ENCODE measurements at places on chromosomes 5 and 9.

- DNase-seq = no peak
Observed at GRCh38 chr5:87185838-87186237, 81.8 kb upstream of the RASA1 start.

GRCh38 chr9:130581766-130582165 is 2.4 kb downstream of the FUBP3 start:
- DNase-seq = no peak

DNA sequence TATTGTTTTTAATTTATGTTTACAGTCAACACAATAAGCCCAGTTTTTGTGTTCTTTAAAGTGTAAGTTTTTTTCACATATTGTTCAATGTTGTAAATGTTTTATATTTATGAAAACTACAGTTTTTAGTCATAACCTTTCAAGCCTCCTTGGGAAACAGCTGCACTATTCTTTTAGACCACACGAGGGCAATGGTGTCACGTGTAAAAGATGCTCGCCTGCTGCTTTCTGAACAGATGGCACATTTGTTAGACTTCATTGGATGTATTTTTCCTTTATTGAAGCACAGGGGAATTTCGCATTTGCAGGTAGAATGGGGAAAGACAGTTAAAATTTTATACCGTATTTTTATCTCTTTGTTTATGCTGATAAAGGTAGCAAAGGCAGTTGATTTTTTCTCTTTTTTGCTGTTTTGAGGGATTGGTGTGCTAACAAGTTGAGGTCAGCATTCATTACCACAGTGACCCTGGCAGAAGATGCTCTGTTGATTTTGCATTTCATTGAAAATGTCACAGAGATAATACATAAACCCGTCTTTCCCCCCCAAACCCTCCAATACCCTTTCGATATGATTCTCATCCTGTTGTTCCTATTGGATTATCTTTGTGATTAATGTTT is 59.0 kb downstream of the MAT2B start:
- DNase-seq = peak; percentile 6

DNA sequence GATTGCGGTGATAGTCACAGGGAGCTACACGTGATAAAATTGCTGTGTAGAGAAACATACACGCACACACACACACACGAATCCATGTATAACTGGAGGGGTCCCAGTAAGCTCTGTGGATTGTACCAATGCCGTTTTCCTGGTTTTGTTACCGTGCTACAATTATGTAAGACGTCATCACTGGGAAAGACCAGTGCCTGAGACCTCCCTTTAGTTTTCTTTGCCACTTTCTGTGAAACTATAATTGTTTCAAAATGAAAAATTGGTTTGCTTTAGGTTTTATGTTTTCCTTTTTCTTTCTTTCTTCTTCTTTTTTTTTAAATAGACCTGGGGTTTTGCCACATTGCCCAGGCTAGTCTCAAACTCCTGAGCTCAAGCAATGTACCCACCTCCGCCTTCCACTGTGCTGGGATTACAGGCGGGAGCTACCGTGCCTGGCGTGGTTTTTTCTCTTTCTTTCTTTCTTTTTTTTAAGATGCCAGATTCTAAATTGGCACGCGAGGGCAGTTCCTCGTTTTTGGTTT is 21.3 kb downstream of the OR2V2 start:
- no peak for DNase-seq

DNA sequence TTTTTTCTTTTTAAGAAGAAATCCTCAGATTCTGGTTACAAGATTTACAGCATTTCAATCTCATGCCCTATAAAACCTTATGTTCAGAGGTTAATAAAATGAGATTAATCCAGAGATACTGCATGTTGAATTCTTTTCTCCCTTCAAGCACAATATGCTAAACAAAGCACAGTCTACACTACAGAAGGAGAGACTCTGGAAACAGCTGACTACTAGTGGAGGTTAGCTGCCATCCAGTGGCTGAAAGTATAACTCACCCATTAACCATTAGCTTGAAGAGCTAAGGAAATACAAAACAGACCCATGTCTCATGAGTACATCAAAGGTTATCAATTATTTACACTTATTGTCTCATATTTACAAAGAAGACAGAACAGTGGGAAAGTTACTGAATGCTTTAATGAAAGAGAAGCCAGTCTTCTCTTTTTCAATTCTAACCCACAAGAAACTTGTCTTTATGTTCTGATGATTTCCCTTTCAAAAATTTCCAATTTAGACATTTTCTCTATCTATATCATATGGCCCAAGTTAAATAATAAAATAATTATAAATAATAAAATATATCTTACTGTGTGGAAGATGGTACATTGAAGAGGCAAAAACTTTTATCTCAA is 12.7 kb upstream of the DNAH5 start:
- peak; percentile 16 for DNase-seq

DNA sequence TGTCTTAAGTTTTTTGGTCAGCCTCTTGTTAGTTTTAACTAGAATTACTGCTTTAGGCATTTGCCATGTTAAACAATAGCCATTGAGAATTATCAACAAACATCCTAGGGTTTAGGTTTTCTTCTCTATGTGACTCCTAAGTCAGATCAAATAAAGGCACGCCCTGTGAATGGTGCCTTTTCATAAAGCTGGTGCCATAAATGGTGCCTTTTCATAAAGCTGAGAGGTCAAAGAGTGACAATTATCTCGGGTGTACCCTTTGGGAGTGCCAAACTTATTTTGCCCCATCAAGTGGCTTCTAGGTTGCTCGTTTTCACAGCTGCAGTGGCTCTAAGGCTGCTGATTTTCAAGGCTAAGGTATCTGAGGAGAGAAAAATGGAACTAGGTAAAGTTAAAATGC is 391.6 kb downstream of the DMRTA1 start:
- no peak for DNase-seq

GRCh38 chr9:81047280-81047679 is 642.1 kb downstream of the TLE1 start:
- DNase-seq = no peak

DNA sequence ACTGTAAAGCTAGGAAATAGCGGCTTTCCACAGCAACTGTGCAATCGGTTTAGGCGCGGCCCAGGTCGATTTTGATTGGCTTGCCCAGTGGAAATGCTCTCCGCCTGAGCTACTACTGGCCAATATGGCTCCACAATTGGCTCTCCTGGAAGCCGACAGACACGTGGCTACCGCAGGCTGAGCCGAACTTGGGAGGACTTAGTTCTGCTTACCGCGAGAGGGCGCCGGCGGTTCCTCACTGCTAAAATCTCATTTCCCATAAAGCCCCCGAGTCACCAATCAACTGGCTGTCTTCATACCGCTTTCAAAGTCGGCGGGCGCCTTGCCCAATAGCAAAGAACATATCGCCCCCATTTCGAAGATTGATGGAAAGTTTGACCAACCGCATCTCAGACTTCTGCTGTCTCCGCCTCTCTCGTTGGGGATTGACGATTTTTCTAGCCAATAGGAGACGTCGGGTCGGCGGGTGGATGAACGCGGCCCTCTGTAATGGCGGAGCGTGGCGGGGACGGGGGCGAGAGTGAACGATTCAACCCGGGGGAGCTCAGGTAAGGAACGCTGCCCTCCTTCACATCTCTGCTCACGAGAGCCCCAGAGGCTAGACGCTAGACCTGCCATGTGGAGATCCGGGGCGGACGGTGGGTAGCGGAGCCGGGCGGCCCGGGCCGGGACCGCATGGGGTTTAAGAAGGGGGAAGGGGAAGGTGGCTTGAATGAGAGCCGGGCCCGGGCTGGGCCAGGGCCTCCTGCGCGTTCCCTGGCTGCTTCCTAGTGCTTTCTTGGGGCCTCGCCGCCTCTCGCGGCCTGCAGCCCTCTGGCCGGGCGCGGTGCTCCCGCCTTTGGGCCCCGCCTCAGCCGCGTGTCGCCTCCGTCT is at the start of gene TCERG1:
TSS of gene TCERG1 (plus strand) at position 473 of the 873 bp plus-strand sequence. CDS start at position 490, 17 bp downstream.
- DNase-seq = peak; percentile 80

GRCh38 chr5:11596185-11596584 is 308.1 kb downstream of the CTNND2 start:
- no peak for DNase-seq

DNA sequence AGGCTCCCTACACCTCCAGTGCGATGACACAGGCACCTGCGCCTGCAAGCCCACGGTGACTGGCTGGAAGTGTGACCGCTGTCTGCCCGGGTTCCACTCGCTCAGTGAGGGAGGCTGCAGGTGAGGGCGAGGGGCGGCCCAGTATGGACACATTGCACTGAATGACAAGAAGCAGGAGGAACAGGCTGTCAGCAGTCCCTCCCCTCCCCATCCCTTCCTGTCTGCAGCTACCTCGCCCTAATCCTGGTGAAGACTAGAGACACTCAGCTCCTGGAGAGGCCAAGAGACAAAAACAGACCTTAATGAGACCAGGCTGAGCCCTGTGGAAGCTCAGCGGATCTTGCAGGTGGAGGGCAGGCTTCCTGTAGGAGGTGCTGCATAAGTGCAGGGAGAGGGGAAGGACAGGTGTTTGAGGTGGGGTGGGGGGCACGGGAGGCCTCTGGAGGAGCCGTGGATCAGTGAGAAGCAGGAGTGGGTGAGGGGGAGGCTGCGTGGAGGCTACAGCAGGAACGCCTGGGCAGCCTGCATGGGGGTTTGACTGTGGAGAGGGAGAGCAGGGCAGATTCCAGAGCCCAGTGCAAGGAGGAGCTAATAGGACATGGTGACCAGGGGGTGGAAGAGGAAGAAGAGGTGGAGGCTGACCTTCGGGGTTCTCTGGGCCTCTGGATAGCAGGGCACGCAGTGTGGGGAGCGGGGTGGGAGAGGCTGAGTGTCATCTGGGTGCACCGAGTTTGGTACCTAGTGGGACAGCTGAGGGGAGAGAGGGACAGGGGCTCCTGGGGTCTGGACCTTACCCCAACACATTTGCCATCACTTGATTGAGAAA is 30.4 kb downstream of the LAMC3 start:
- no peak for DNase-seq

GRCh38 chr5:98933445-98934072 is 4.8 kb upstream of the CHD1 start:
- DNase-seq = no peak

DNA sequence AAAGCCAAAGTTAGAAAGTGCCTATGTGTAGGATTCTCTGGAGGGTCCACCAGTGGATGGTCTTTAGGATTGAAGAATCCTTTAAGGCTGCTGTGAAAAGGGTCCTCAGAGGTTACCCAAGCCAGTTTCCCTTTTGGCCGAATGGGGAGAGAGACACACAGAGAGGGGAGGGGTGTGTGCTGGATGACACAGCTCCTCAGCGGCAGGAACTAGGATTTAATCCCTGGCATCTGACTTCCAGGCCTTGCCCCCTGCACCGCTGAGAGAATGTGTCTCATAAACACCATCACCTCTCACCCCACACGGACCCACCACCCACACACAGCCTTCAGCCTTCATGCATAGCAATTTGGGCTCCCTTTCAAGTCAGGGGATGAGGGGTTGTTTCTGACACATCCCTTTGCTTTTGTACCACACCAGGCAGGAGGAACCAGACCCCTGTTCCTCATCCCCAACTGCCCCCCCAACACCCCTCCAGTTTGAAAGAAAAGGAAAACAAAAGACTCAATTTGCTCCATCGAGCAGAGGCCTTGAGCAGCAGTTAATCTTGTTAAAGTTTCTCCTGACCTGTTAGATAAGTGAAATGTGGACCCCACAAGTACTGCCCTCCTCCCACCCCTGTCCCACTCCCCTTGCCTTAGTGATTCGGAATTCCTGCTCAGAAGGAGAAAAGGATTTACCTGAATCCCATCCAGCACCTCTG is 4.0 kb downstream of the PAPPA start:
- no peak for DNase-seq

DNA sequence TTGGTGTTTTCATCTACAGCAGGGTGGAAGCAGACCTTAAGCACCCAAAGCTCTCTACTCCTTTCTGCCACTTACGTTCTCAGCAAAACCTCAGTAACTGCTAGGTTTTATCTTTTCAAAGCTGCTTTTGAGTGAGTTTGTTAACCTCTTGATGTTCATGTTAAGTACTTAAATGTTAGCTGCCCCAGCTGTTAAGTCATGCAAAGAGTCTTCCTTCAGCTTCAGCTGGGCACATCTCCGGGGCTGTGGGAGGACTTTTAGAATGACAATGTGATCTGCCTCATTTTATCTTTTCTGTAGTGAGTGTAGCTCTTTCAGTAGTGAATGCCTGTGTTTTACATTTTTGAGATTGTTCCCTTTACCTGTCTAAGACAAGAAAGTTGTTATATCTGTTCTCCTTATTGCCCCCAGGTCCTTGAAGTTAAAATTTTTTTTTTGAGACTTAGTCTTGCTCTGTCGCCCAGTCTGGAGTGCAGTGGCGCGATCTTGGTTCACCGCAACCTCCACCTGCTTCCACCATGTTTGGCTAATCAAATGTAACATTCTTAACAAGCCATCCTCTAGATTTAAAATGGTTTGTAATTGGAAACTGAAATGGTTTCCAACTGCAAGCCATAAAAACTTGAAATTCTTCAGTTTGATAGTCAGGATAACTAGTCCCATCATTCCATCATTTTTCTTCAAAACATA is 19.6 kb downstream of the KDM4C start:
- no peak for DNase-seq

GRCh38 chr9:123036893-123037545 is 3.6 kb downstream of the GPR21 start:
- DNase-seq = no peak

GRCh38 chr9:109313351-109313750 is 7.5 kb downstream of the EPB41L4B start:
- DNase-seq = no peak

DNA sequence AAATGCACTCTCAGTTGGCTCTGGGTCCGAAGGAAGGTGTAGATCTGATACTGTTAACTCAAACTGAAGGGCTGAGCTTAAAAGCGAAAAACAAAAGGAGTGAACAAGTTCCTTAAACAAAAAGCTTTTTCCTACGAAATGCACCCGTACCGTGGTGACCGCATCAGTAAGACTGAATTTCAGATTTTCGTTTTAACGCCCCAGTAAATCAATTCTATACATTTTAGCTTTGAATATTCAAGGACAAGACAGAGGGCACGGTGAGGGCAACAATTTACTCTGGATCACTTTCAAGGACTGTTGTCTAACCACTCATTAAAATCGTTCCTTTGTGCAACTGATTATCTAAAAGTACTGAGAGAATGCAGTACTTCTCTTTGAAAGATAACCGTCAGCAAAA is 1.9 kb downstream of the HOMER1 start:
- no peak for DNase-seq

DNA sequence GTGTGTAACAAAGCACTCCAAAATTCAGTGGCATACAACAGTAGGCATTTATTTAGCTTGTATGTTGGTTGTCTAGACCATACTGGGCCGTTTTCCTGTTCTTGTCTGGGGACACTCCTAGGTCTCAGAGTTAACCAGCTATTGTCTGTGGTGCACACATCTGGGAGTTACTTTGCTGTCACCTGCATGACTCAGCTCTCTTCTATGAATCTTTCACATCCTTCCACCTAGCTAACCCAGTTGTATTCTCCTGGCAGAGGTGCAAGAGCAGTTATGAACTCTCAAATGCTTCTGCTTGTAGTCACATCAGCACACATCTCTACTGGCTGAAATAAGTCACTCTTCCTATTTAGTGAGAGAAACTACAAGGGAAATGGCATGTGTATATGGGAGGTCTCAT is 138.1 kb downstream of the BAAT start:
- no peak for DNase-seq
